Transverse colon (tissue), 4 donors: ENCODE measurements at places on chromosomes 1 and 21. TPM values are rescaled to one million over a fixed set of nuclear protein-coding genes. Genes with fewer than 3 reads are reported as not detected.
A peak's percentile ranks its signal among the peaks of the same experiment; 100 is the strongest.

- DNase-seq, result peak; percentile 43
Measured at GRCh38 chr1:160629286-160630210, 17.3 kb downstream of the SLAMF1 start.

AK5 gene
- total RNA-seq, result 0.79 TPM

- DNase-seq, result no peak
Measured at GRCh38 chr1:41349361-41350054, 11.7 kb upstream of the FOXO6 start.

SYTL1 gene
- 6.8 TPM for total RNA-seq
